ENCODE measurements at places on chromosomes 7 and 10.

GRCh38 chr7:131010029-131010716, 276.2 kb upstream of the KLF14 start:
- no peak for DNase-seq

DNA sequence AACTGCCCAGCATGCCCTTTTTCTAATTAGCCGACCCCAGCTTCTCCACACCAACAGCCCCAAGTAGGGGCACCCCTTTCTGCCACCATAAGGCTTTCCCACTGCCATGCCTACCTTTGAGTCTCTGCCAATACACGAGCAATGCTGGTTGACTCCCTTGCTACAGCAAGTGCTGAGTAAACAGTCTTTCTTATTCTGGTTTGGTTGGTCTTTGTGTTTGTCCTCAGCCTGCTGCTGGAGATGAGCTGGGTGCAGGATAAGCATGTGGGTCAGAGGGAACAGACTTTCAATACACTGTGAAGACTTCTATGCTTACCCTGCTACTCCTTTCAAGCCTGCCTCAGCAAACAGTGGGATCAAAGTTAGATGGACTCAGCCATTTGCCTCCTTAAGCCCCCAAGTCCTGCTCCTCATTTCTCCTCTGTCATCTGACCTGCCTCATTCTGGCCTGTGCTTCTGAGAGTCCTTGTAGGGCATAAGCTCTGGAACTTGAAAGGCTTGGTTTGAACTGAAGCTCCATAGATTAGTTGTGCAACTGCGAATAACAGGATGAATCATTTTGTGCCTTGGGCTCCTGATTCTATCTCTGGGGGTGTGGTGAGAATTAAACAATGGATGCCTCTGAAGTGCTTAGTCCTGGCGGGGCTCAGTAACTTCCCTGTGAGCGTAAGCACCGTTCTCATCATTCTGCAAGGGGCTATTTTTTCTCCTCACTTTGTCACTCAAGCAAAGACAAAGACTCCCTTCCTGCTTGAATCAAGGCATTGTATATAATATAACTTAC, 533.8 kb upstream of the DPP6 start:
- DNase-seq: no peak

GRCh38 chr10:124717041-124717757, 27.0 kb downstream of the FAM53B start:
- DNase-seq: no peak

DNA sequence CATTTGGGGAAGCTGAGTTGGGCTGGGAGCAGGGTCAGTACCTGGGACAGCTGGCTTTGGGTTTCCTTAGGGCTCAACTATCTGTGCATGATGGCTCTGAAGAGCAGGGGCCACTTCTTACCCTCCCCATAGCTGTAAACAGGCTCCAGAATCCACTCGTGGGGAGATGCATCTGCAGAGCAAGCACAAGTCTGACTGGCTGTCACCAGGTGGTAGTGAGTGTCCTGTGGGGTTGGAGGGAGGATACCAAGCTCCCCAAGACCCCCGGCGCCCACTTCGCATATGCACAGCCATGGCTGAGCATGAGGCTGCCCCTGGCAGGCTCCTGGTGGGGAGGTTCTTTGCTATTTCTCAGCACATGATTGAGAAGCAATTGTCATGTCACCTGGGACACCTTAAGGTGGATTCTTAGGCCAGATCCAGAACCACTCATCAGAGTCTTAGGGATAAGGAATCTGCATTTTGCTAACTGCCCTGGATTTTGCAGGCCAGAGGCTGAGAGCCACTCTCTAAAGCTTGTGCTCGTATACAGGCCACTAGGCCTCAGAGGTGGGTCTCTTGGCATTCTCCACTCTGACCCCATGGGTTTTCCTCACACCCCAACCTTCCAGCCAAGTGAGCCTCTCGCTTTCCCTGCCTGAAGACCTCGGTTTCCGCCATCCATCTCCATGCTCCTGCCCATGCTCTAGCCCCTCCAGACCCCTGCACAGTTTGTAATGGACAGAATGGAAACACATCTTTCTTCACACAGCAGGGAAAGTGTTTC, 53.7 kb downstream of the ADCY1 start:
- DNase-seq: no peak

DNA sequence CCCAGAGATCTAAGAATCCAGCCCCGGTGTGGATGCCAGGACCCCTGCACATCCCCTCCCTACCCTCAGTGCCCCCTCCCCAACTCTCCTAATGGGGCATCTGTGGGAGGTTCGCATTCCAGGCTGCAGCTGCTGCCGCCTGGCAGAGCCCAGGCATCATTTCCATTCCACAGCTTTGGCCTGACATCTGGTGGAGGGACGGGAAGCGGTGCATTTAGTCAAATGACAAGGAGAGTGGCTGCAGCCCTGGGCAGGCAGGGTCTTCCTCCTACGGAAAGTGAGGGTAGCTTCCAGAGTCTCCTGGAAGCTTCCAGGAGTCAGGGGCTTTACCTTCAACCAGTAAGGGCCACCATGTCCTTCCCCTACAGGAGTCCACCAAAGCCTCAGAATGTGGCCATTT, 30.8 kb downstream of the PRLHR start:
- DNase-seq: no peak

DNA sequence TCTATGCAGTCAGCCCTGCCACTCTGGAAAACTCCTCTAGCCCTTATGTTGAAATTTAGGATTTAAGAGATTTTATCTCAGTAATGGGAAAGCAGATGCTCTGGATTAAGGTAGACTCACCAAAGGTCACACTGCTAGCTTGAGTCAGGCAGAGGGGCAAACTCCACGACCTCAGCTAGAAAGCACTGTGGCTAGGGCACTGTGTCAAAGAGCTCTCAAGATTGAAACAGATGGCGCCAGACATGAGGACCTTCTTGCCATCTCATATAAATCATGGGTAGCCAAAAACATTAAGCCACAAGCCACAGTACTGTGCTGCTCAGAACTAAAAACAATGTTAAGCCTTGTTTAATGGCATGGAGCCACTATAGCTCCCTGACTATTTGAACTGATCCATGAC, 188.7 kb downstream of the DNAJC1 start:
- no peak for DNase-seq

DNA sequence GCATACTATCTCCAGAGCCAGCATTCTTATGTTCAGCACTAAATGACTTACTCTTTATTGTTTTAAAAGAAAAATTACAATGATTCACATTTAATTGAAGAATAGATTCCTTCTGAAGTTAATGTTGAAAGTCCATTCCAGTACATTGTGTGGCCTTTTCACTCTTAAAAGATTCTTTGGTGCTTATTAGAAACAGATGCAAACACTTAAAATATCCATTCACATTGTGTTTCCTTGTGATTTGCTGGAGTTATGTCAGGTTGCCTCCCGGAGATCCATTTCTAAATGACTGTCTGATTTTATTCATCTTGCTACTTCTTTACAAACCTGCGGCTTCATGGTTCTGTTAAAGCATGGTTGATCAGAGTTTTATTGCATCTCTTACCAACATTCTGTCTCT, 152.8 kb downstream of the FOXP2 start:
- no peak for DNase-seq

GRCh38 chr10:3538656-3539531, 246.1 kb downstream of the KLF6 start:
- peak; percentile 86 for DNase-seq

Data from GM04504 (cell line).